Liver (tissue), 10 donors: ENCODE measurements at places on chromosomes 7 and 10. TPM values are rescaled to one million over a fixed set of nuclear protein-coding genes. Genes with fewer than 3 reads are reported as not detected.
A peak's percentile ranks its signal among the peaks of the same experiment; 100 is the strongest.

Gene MEOX2
- 0.33 TPM for total RNA-seq

GRCh38 chr7:100119970-100120732, 717 bp downstream of the CNPY4 start:
- peak overlapping the region; percentile 60 for H3K27ac ChIP-seq
- H3K27me3 ChIP-seq = no peaks in the 10 kb centered on the region
- DNase-seq = peak; percentile 68

Gene CYP26A1
- 0.08 TPM for total RNA-seq

GRCh38 chr7:33196221-33196620, 66.9 kb downstream of the BBS9 start:
- DNase-seq = no peak
- no peaks in the 10 kb centered on the region for H3K36me3 ChIP-seq
- H3K4me3 ChIP-seq = no peak overlapping the region
- H3K4me1 ChIP-seq = peaks cover 3% of the 10 kb centered on the region
- no peaks in the 10 kb centered on the region for H3K27me3 ChIP-seq

Gene RPA3
- total RNA-seq = 13.0 TPM
